ENCODE measurements at places on chromosomes 4 and X.

DNA sequence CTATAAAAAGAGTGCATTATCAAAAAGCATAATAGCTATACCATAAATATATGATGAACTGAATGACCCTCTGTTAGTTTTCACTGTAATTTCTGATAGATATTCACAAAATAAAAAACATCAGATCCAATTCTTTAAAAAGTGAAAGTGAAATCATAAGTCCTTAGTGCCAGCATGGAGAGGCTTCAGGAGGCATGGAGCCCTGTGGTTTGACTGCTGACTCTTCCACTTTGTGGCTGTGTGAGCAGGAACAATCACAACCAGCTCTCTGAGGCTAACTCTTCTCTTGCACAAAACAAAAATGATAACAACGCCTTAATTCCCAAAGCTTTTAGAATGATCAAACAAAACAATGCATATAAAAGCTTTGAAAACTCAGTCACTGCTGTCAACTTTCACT is 1143.9 kb downstream of the PDHA2 start:
- DNase-seq = no peak

GRCh38 chr4:124304941-124305340 is 407.6 kb downstream of the ANKRD50 start:
- peak; percentile 9 for DNase-seq

- peak; percentile 31 for DNase-seq
Observed at GRCh38 chrX:38080808-38081207, 74.5 kb downstream of the SYTL5 start.

GRCh38 chr4:67550451-67550850 is 5.1 kb upstream of the CENPC start:
- no peak for DNase-seq

- no peak for DNase-seq
Observed at GRCh38 chr4:70687392-70687791, 940 bp upstream of the UTP3 start.

GRCh38 chrX:14672611-14673172 is 143.4 kb downstream of the GLRA2 start:
- no peak for DNase-seq

GRCh38 chr4:80029364-80029763 is 43.7 kb downstream of the ANTXR2 start:
- DNase-seq = no peak

GRCh38 chrX:54980334-54980733 is 13.7 kb downstream of the PFKFB1 start:
- DNase-seq = no peak
